ENCODE measurements at places on chromosomes 16 and 17.
A peak's percentile ranks its signal among the peaks of the same experiment; 100 is the strongest.

DNA sequence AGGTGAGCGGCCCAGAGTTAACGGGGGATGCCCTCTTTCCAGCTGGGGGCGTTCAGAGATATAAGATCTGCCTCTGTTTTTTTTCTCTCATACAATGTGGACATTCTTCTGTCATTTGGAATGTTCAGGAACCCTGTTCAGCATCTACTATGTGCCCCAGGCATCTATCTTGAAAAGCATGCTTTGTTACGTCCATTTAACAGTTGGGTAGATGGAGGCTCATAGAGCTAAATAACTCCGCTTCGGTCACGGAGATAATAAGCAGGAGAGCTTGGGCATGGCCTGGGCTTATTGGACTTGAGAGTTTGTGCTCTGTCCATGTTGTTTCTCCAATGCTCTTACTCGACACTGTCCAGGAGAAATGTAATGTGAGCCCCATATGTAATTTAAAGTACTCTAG, 6.1 kb downstream of the DHODH start:
- DNase-seq, result no peak

GRCh38 chr17:20721171-20721570, 141.6 kb downstream of the CDRT15L2 start:
- no peak for DNase-seq

GRCh38 chr17:27951872-27952271, 58.7 kb upstream of the LYRM9 start:
- peak; percentile 49 for DNase-seq

- no peak for DNase-seq
Measured at GRCh38 chr16:4859900-4860255, 12.6 kb downstream of the UBN1 start.

GRCh38 chr17:46873941-46874645, 22.7 kb downstream of the WNT9B start:
- no peak for DNase-seq

GRCh38 chr16:83238949-83239691, 568.7 kb upstream of the HSBP1 start:
- no peak for DNase-seq

Measured in retina (tissue), 1 donor.